ENCODE measurements at places on chromosomes 3 and 15. TPM values are rescaled to one million over a fixed set of nuclear protein-coding genes. Genes with fewer than 3 reads are reported as not detected.

SIAH2 gene
- 18.2 TPM for total RNA-seq

SAMMSON gene
- not detected for total RNA-seq

DNA sequence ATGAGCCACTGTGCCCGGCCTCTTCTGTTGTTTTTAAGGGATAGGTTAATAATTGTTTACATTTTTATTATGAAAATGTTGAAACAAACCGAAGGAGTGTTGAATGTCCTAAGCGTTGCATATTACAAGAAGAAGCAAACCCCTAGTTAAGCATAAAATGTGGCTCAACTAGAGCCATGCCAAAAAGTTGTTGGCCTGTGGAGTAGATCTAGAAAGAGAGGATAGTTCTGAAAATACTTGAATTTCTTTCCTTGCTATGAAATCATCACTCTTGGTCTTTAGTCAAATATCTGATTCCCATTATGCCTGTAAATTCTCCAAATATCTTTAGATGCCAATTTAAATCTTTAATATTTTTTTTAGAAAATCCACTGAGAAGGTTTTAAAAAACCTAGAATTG is 12.8 kb downstream of the RBP2 start:
- H3K36me3 ChIP-seq: no peaks in the 10 kb centered on the region
- H3K4me1 ChIP-seq: no peaks in the 10 kb centered on the region
- H3K27ac ChIP-seq: no peak overlapping the region
- DNase-seq: no peak
- H3K27me3 ChIP-seq: no peaks in the 10 kb centered on the region
- H3K4me3 ChIP-seq: no peak overlapping the region

DNA sequence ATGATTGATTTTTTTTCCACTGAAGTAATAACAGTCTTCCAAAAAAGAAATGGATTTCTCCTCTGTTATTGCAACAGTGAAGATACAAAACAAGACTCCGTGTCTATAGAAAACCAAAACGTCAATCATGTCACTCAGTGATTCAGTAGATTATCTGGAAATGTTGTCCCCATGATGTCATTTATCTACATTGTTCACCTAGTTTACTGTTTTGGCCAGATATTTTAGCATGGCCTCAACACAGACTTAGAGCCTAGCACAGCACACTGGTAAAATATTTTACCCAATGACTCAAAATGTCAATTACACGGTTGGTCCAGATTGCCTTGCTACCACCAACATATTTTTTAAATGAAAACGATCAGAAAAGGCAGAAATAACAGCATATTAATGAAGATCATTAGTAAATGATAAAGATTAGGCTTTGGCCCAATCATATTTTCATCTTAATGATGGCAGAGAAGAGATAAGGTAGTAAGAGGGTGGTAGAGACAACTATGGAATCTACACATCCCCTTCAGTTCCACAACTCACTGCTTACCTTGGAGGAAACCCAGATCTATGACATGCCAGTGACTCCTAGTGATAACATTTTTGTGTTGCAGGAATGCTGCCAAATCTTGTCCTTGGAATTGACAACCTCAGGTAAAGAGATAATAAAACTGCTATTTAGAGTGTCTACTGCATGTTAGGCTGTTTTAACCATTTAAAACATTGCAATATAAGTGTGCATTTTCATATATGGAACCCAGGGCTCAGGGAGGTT is 347.7 kb upstream of the ARPP21 start:
- no peak overlapping the region for H3K4me3 ChIP-seq
- H3K36me3 ChIP-seq: no peaks in the 10 kb centered on the region
- DNase-seq: no peak
- H3K27ac ChIP-seq: no peak overlapping the region
- no peaks in the 10 kb centered on the region for H3K4me1 ChIP-seq
- H3K27me3 ChIP-seq: no peaks in the 10 kb centered on the region

CP gene
- 0.42 TPM for total RNA-seq
